Activated gamma-delta T cell treated with anti-CD3 and anti-CD28 coated beads, Interleukin-2, amount 50 U/mL, for 16 hours (primary cell): ENCODE measurements at places on chromosomes 7 and 10.

GRCh38 chr10:84335516-84335915 lies 7.1 kb downstream of the CCSER2 start:
- no peak for DNase-seq

DNA sequence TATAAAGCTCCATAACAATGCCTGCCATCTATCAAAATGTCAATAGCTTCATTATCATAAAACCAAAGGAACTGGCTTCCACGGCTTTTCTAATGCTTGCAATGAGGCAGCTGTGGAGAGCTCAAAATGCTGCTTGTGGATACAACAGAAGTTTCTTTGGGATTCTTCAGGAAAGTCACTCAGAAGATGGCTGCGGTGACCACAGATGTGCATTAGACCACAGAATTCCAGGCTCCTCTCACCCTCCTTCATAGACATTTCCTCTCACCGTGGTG lies 77.2 kb downstream of the CDCA7L start:
- no peak for DNase-seq

GRCh38 chr7:56105508-56105907 lies 768 bp downstream of the CHCHD2 start:
- no peak for DNase-seq

- DNase-seq: no peak
These were observed 266.9 kb downstream of the GRID1 start for GRCh38 chr10:86099542-86100334.

DNA sequence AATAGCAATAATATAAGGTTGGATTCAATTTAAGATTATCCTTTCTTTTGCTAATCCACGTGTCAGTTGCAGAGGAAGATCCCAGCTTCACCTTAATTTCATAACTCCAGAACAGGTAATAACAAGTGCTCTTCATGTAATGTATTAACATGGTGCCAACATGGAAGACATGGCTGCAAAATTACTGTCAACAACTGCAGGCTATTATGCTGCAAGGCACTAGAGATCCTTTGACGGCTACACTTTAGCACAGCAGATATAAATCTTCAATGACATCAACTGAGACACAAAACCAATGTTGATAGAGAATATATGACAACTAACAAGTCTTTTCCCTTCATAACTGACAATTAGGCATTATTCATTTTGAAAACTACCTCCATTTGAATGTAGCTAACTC lies 96.1 kb downstream of the RNF133 start:
- no peak for DNase-seq
